ENCODE measurements at places on chromosomes 2 and 18.
A peak's percentile ranks its signal among the peaks of the same experiment; 100 is the strongest.

DNA sequence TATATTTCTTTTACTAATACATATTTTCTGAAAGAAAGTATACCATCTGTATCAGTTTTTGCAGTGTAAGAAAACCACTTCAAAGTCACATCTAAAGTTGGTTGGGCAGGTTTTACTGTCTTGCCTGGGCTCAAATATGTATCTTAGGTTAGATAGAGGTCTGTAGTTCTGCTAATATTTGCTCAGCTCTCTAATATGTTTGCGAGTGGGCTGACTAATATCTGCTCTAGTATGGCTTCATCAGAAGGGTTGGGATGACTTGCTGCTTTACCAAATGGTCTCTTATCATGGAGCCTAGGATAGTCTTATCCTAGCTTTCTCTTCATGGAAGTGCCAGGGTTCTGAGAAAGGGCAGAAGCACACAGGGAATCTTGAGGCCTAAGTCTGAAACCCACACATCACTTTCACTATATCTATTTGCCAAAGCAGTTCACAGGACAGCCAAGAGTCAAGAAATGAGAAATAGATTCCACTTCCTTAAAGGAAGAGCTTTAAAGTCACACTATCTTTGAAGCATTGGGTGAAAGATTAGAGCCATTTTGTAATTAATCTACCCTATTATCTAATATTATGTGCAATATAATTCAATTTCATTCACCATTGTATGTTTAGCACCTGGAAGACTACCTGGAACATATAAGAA, 610.0 kb downstream of the KCNJ3 start:
- no peak for DNase-seq

DNA sequence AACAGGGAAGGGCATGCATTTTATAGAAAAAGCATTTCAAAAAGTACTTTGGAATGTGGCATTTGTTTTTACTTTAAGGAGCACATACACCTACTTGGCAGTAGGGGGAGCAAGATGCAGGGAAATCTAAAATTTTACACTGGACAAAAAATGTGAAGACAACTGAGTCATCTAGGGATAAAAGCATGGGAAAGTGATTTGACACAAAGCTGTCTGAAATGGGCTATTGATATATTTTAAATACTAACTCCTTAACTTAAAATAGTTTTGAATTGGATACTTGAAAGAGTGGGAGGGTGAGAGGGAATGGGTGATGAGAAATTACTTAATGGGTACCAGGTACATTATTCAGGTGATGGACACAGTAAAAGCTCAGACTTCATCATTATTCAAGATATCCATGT, 15.8 kb downstream of the TMEM200C start:
- DNase-seq: no peak

- DNase-seq: no peak
Observed at GRCh38 chr2:47251404-47251675, 96.2 kb upstream of the STPG4 start.

GRCh38 chr2:64311948-64312621, 141.9 kb upstream of the LGALSL start:
- DNase-seq: peak; percentile 54

DNA sequence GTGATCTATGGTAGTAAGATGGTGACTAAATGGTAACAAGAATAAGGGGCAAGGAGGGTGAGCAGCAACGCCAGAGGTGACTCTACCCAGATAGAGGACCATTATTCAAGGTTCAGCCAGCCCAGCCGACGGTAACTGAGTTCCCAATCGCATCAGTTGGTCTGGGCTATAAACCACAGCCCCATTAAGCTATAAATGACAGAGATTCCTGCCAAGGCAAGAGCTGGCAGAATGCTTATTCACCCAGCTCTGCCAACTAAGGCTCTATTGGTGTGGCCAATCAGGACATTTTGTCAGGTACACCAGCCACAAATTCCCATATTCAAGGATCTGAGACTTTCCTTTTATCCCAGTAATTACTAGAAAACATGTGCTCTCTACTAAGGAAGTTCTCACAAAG, 3.6 kb downstream of the CHN1 start:
- no peak for DNase-seq

- DNase-seq: no peak
Observed at GRCh38 chr2:16625201-16625729, 40.4 kb downstream of the CYRIA start.

GRCh38 chr2:46439582-46439981, 39.8 kb upstream of the TMEM247 start:
- DNase-seq: no peak

DNA sequence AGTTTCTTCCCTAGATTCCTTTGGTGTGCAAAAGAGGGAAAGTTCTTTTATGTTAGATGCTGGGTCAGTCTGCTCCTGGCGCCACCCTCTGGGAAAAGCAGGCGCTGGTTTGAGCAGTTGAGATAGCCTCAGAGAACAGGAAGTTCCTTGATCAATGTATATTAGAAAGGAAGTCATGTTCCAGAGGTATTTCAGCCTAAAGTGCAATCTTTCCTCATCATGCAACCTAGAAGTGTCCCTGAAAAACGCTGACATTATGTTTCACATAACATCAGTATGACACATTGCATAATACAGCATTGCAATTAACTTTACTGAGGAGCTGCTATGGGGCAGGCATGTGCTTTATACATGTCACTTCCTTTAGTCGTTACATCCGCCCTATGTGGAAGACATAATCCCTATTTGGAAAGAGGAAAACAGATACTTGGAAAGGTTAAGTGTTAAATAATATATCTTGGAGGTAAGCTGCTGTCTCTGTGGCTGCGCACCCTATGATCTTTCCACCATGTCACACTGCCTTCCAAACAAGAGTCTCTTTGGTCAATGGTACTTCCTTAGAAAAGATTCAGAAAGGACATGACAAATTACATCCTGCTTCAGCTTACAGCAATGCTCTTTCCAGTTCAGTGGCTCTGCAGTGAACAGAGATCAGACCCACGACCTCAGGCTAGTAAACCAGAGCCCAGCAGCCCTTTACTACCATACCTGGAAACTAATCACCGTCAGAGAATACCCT, 369.7 kb downstream of the RAD51AP2 start:
- DNase-seq: peak; percentile 56

DNA sequence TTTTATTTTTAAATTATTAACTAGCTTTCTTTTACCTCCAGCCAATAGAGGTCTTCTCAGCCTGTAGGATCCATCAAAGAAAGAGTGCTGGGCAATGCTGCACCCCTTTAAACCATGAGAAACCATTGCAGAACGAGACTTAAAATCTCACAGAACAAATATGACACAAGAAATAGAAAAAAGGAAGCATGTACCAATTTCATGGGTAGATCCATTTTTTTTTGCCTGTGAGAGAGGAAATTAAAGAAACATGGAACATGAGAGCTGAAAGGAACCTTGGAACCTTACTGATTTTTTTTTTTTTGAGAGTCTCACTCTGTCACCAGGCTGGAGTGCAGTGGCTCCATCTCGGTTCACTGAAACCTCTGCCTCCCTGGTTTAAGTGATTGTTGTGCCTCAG, 14.0 kb downstream of the HRH4 start:
- DNase-seq: no peak

GRCh38 chr18:24016643-24017042, 2.1 kb downstream of the TTC39C start:
- DNase-seq: no peak

GRCh38 chr2:201128033-201128432, 12.1 kb downstream of the CFLAR start:
- DNase-seq: no peak

- DNase-seq: peak; percentile 47
Observed at GRCh38 chr2:9002637-9003365, 683 bp downstream of the MBOAT2 start.

DNA sequence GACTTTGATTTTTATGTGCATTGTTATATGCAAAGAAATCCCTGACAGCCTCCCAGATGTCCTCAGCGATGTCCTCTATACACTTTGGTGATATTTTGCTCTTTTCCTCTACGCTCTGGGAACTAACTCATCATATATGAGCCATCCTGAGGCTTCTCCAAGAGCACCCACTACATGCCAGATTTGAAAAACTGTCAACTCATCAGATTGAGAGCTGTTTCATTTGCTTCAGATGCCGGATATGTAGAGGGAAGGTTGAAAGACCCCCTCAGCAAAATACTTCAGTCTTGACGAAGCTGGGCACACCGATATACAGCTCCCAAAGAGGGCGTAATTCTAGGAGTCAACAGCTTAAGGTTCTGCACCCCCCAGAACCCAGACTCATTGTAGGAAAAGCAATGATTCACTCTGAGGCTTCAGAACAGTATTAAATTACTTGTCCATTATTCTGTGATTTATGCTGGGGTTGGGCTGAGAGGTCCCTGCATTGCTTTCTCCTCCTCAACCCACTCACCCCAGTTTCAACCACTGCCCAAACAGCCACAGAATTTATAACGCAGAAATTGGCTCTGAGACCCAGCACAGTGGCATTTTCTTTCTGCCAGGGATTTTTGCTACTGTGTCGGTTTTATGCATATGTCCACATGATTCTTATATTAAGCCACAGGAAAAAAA, 341.8 kb downstream of the ALK start:
- DNase-seq: no peak
